ENCODE measurements at places on chromosomes 3 and 15.

- DNase-seq: peak; percentile 78
These were observed at the start of gene CCDC50 for GRCh38 chr3:191328962-191329653. TSS of gene CCDC50 (plus strand) at chr3:191329394. CDS start at chr3:191329675, 281 bp downstream.

DNA sequence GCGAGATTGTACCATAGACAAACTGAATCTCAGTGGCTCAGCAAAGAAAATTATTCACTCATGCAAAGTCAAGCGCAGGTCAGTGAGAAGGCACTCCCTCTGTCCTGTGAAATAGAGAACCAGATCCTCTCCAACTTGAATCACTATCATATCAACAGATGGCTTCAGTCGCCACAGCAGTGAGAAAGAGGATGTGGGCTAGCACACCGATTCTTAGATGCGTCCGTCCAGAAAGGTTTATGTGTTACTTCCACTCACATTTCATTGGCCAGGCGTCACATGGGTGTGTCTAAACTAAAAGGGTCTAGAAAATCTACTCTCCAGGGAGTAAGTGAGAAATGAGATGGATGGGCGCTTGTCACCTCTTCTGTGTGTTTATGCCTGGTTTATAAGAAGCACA lies 141.6 kb upstream of the KBTBD8 start:
- DNase-seq: no peak

DNA sequence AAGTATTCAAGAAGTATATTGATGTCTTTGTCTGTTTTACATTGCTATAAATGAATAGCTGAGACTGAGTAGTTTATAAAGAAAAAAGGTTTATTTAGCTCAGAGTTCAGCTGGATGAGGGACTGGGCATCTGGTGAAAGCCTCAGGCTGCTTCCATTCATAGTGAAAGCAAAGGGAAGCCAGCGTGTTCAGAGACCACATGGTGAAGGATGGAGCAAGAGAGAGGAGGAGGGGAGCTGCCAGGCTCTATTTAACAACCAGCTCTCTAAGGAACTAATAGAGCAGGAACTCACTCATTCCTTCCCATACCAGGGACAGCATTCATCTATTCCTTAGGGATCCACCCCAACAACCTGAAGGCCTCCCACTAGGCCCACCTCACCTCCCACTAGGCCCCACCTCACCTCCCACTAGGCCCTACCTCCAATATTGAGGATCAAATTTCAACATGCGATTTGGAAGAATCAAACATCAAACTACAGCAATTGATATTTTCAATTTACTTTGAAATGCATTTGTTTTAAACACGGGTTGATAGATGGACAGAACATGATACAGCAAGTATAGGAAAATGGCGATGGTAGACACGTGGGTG lies 167.5 kb upstream of the HES1 start:
- no peak for DNase-seq

DNA sequence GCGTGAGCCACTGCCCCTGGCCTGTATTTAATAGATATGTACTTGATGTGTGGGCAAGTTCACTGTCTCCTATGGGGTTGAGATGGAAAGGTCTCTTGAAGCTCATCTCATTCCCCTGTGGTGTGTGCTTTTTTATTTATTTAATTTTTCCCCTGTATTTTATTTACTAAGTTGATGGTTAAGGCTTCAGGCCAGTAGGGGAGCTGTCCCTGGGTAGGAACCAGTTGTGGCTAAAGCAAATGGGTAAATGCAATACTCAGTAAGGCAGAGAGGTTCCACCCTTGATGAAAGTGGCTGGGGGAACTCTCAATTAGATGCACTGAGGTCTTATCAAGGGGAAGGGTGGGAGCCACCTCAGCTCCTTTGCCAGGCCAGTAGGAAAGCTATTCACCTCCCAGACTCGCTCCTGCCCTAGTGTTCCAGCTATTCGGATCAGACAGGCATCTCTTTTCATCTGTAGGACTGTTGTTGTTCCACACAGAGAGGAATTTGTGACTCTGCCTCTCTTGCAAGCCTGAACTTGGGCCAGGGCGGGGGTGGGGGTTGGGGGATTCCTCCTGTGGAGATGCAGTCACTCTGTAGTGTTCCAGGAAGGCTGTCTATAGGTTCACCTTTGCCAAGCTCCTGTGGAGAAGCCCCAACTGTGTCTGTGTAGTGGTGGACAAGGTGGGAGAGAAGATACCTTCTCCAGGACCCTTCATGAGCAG lies 26.1 kb downstream of the PCCB start:
- no peak for DNase-seq

DNA sequence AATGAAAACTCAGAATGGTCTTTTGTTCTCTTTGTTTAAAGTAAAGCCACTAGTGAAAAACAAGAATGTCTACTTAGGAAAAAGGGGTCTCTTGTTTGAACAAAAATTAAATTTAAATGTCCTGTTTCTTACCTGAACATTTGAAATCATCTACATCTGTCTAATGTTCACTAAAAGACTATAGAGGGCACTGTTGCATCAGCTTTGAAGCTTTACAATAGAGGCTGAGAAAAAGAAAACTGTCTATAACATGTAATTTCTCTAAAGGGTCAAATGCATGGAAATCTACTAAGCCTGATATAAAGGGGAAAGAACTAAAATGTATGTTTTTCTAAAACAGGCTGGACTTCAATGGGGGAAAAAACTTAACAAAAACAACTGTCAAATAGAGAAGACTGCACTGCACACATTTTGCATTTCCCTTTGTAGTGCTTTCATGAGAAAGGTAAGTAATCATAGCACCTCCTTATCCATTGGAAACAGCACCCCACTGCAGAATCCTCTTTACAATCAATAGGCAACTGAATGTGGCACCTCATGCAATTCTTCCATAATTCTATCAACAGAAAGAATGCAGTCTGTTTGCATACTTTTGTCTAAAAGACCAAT lies 26.3 kb downstream of the DPH6 start:
- peak; percentile 79 for DNase-seq

DNA sequence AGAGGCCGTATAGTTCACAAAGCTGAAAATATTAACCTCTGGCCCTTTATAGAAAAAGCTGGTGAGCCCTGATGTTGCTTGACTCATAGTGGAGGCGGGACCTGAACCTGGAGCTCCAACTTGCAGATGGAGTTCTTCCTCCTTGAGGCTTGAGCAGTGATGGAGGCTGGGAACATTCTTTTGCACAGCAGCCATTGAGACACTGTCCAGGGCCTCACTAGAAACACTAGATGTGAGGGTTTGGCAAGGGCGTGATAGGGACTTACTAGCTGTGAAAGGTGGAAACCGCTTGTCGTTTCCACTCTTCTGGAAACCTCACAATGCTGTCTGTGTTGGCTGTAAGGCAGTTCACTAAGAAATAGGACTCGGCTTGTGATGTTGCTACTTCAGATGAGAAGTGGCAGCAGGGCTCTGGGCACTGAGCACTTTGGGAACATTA lies 12.5 kb downstream of the SMAD6 start:
- no peak for DNase-seq

DNA sequence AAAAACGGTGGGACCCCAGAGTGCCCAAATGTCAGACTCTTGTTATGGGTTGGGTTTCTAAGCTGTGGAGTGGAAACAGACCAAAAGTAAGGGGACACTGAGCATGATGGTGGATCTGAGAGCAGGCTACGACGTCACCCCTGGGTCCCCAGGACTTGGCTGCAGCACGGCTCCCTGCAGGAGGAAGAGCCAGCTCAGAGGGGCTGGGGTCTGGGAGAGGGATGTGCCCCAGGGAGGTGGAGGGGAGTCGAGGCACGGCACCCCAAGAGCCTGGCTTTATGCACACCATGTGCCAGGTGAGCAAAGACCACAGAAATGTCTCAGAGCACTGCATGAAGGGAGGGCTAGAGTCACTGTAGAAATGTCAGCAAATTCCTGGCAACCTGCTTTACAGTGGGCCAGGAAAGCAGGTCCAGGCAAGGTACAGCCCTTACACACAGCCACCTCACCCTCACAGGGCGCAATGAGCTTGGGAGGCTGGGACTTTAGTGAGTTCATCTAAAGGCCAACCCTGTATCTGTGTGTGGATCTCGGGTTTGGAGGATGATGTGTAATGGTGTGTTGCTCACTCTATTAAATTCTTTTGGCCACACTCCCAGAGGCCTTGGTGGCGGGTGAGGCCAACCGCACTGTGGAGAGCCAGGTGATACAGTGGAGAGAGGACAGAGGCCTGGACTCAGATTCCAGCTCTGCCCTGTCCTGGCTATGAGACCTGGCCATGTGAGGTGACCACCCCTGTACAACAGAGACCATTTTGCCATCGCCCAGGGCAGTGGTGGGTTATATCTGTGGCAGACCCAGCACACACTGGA lies 14.1 kb downstream of the CTSH start:
- DNase-seq: no peak

GRCh38 chr3:47950453-47951169 lies 65.6 kb downstream of the MAP4 start:
- peak; percentile 27 for DNase-seq

DNA sequence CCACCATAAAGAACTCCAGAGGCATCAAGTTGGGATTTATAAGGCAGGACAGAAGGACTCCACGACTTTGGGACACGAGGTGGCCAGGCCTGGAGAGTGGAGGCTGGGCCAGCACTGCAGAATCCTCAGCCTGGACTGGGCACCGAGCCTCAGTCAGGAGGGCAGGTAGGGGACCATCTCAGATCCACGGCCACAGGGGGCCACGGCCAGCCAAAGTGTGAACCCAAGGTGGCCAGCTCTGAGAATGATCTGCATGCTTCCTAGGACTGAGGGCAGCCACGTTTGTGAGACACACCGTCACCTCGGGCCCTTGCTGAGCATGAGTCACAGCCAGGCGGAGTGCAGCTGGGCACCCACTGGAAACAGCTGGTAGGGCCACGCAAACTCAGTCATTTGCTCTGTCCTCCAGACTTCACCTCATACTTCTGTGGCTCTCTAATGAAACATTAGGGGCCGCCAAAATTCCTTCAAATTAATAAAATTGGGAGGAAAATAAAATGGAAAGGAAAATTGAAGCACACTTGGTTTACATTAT lies 65.8 kb downstream of the CTNNB1 start:
- DNase-seq: no peak

GRCh38 chr3:46926871-46927717 lies 49.5 kb downstream of the CCDC12 start:
- no peak for DNase-seq

DNA sequence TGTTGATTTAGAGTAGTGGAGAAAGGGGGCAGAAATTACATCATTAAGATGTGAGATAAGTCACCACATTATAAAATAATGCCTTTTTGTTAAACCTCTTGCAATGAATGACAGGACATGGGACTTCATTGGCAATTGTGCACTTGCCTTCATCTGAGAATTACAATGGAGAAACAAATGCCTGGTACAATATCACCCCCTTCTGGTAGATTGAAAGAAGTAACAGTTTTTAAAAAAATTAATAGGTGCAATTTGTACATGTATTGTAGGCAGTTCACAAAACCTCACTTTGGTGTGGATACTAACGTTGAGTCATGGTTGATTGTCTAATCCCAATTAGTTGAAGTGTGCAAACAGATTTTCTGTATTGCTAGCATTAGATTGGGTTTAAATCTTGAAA lies 4.6 kb upstream of the P2RY14 start:
- DNase-seq: peak; percentile 63

- DNase-seq: no peak
These were observed 140.2 kb downstream of the GMNC start for GRCh38 chr3:190722181-190722905.

All from left kidney (tissue), 8 donors.